ENCODE measurements at places on chromosomes 7 and 10.

- DNase-seq: no peak
Measured at GRCh38 chr10:6518791-6519429, 61.2 kb downstream of the PRKCQ start.

DNA sequence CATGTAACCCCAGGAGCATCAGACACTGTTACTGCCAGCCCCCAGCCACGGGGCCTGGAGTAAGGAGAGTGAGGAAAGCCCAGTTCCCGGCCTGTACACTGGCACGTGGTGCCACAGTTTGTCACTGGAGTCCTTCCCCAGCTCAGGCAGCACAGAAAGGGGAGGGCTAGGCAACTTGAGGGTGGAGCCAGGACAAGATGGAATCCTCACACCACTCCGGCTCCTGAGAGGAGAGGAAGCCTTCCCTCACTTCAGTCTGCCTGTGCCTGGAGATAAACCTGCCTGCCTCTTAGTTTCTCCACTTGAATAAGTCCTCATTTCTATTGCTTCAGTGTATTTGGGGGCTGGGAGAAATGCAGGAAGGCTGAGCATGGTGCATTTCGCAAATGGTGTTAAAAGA lies 176.0 kb downstream of the KIAA1217 start:
- DNase-seq: no peak

DNA sequence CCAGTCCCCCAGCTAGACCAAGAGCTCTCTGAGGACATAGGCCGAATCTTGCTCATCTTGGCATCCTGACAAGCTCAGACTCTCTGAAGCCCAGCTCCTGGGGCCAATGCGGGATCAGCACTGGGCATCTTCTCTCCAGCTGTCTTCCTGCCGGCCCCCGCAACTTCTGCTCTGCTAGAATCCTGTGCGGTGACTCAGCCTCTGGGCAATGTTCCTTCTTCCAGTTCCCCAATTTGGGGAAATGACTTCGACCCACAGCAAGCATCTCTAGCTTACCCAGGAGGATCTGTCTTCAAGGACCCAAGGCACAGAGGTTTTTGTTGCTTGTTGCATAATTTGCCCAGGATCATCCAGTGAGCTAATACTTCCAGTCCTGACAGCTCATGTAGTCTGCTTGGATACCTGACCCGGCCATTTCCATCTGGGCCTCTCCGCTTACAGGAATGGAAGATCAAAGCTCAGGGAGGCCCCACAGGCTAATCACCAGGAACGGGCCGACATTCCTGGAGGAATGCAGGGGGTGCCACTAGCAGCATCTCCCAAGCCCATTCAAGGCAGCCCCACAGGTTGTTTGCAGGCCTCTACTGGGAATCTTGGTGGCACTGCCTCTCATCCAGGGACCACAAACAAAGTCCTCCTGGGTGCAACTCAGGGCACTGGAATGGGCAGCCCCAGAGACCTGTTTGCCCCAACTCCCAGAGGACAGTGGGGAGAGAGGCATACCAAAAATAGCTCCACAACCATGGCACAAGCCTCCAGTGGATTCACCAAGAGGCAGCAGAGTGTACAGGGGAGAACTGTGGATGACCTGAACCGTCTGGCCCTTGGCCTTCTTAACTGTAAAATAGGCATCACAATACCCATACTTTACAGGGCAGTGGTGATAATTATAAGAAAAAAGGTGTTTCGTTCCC lies 151.9 kb downstream of the NEURL1 start:
- no peak for DNase-seq

DNA sequence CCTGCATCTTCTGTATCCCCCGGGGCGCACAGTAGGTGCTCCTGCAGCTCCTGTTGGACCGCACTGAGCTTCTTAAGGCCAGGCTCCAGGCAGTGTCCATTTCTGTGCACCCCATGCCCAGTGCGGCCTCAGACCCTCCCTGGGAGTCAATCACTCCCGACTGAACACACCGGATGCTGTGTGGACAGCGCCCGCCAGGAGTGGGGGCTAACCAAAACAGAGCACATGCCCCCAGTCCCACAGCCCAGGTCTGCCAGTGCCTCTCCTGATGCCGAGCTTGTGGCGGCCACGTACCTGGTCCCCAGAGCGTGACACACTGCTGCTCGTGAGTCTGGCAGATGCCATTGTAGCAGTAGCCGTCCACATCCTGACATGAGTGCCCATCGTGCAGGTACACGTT lies 168.1 kb downstream of the FANK1 start:
- no peak for DNase-seq

DNA sequence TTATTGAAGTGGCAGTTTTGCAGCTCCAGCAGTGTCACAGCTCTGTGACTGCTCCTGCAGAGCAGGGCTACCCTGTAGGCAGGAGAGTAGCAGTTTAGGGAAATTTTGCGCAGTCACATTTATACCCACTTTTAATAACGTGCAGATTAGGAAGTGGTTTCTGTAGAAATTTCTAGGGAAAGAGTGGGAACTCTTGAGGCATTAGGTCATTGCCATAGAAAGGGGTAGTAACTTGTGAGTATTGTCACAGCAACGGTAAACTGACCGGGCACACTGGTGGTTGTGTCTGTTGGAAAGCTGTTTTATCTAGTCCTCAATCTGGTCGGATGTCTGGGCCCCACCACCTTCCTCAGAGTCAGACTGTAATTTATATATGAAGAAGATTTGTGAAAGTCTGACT lies 51.9 kb downstream of the CDC14C start:
- DNase-seq: no peak

GRCh38 chr10:2541176-2541575 lies 526.2 kb upstream of the PFKP start:
- no peak for DNase-seq

DNA sequence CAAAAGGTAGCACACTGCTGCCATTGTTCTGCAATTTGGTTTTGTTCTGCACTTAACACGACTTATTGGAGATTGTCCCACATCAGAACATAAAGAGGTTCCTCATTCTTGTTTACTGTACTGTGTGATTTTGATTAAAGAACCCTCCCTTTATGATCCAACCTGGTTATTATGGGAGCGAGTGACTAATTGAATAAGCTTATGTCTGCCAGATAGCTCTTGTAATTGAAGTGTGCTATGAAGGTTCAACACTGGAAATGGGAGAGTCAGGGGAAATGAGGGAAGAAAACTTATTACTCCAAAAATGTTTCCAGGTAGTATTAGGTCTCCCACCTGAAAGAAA lies 33.9 kb downstream of the CASP7 start:
- DNase-seq: no peak

- DNase-seq: no peak
Measured at GRCh38 chr10:18056583-18056982, 83.6 kb upstream of the CACNB2 start.

DNA sequence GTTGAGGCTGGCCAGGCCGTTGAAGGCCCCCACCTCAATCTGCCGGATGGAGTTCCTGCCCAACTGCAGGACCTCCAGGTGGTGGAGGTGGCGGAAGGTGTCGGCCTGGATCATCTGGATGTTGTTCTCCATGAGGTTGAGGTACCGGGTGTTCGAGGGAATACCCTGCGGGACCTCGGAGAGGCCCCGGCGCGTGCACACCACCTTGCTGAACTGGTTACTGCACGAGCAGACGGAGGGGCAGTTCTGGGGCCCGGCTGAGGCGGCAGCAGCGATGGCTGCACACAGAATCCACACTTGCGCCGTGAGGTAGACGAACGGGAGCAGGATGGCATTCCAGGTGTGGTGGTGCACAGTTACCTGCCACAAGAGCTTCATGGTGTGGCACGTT lies 979 bp downstream of the LRRC4 start:
- no peak for DNase-seq

DNA sequence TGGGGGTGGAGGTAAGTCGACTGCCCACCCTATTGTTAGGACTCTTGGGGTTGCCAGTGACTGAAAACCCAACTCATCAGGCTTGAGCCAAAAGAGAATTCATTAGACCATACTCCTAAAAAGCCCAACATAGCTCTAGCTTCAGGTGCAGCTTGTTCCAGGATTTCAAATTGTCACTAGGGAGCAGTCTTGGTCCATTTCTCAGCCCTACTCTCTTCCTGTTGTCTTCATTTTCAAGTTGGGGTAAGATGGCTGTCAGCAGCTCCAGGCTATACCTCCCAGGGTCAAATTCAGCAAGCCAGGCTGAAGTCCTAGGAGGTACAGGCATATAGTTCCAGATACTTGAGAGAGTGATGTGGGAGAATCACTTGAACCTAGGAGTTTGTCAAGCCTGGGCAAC lies 14.9 kb upstream of the COL13A1 start:
- no peak for DNase-seq

All from muscle of arm (tissue), 14 donors.